GM12892 (cell line): ENCODE measurements at places on chromosomes 6 and 20.

DNA sequence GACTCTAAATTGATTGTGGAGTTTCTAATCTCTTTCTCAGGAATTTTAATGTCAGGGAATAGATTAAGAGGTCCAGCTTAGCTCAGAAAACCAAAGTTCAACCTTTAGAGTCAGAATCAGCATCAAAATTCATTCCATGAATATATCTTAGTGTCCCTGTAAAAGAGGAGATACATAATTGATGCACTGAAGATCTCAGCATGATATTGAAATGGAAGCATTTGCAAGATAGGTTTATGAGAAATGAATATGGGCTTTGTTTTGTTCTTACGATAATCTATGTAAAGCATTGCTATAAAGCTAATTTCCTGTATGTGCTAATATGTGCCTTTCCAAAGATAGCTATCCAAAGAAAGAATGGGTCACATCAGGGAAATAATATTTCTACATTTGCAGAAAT lies 404.5 kb upstream of the HSF2 start:
- DNase-seq = no peak

DNA sequence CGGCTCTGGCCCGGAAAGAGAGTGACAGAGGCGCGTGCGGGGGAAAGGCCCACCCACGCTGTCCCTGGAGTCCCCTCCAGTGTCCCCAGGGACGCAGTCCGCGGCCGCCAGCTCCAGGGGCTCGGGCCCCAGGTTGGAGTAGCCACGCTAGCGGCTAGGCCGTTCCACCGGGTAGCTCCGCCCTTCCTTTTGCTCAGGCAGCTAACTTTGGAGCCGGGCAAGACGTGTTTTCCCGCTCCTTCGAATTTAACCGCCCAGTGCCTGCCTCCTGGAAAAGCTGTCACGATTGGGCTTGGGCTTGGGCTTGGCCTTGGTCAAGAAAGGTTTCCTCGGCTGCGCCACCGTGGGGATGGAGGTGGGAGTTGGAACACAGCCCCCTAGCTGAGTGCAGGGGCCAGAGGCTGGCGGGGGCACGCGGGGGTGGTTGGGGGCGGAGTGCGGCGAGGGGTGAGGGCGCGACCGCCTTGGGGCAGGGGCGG lies 4.7 kb downstream of the LINC00237 start:
- DNase-seq = no peak

GRCh38 chr20:62736407-62737071 lies 27.9 kb downstream of the NTSR1 start:
- DNase-seq = no peak

- DNase-seq = peak; percentile 13
Measured at GRCh38 chr6:21987501-21987957, 309.3 kb downstream of the PRL start.

- DNase-seq = no peak
Measured at GRCh38 chr20:38917657-38918056, 8.6 kb upstream of the FAM83D start.

DNA sequence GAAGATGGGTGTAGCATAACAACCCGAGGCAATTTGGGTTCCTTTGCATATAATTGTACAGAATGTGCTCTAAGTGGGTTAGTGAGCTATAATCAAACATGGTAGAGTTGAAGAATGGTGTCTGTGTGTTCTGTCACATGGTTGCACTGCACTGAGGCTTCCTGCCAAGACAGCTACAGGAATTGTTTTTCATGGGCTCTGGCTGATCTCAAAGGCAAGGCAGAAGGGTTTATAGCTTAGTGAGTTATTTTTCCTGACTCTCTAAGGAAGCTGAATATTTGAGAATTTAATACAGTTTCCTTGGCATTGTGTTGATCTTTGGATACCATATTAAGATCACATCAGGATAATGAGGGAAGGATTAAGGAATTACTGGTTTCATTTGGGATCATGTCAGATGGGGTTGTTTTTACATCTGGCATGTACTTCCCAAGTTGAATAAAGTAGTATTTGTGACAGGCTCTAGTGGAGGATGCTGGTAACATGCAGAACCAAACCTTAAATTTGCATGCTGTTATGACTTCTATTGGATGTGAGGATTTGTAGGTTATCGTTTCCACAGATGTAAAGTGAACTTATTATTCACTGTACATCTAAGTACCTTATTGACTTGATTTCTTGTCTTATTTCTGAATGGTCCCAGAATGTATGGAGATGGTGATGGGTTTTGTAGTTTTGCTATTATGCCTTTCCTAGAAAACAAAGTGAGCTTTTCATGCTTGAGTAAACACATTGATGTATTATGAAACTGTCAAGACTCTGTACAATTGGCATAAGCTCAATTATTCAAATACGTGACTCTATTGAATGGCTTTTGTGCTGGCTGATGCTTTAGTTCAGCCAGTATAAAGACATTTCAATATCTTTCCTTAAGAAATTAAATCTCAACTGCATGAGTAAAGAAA lies 43.3 kb downstream of the LRRC1 start:
- DNase-seq = no peak

- no peak for DNase-seq
Measured at GRCh38 chr6:104349191-104349590, 510.5 kb downstream of the HACE1 start.

DNA sequence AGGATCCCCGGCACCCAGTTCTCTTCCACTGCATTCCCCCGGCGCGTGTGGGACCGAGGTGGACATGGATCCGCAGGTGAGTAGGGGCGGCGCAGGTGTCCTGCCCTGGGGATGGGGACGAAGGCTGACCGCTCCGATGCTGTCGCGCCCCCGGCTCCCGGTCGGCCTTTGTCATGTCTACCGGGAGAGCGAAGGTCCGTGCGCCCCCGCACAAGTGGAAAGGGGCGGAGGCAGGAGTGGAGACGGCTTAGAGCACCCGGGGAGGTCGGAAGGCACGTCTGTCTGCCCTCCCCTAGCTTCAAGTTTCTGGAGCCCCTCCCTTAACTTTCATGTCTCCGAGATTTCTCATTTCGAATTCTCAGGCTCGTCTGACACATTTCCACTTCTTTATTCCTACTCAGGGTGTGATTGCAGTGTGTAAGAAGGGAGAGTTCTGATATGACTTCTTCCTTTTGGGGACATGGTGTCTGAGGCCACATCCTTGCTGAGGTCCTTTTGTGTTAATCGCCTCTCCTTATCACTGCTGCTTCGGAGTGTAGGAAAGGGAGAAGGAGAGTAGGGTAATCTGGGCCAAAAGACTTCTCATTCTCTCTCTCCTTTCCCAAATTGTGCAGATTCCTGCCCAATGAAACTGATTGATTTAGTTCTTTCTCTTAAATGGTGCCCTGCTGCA lies 435 bp downstream of the KIFC1 start:
- DNase-seq = no peak

DNA sequence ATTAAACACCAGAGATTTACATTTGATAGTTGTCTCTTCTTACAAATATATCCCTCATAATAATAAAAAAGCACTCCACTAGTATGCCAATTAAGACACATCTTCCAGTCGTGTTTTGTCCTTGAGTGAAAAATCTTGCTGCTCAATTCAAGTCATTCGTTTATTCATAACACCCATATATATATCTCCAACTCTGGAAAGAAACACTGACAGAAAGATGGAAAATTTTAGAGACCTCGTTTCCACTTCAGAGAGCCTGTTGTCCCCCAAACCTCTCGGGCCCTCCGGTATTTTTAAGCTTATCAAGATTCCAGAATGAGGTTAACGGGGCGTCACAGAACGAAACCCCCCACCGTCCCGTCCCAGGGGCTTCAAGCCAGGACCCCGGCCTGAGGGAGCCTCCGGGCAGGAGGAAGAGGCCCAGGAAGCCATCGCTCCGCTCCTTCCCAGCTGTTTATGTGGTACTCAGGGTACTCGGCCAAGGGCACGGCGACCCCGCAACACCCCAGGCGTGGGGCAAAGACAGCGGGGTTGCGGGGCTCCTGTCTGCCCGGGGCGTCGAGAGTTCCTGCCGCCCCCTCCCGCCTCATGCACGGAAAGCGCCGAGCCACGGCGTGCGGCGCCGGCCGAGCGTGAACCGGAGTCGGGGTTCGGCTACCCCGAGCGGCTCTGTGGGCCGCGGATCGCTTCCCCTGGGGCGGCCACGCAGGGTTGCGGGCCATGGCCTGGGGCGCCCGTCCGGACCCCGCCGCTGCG lies 623 bp upstream of the SNX9 start:
- peak; percentile 19 for DNase-seq

- DNase-seq = no peak
Measured at GRCh38 chr6:34273242-34273805, 24.5 kb upstream of the SMIM29 start.

GRCh38 chr6:55397986-55398385 lies 70.7 kb downstream of the GFRAL start:
- DNase-seq = no peak

DNA sequence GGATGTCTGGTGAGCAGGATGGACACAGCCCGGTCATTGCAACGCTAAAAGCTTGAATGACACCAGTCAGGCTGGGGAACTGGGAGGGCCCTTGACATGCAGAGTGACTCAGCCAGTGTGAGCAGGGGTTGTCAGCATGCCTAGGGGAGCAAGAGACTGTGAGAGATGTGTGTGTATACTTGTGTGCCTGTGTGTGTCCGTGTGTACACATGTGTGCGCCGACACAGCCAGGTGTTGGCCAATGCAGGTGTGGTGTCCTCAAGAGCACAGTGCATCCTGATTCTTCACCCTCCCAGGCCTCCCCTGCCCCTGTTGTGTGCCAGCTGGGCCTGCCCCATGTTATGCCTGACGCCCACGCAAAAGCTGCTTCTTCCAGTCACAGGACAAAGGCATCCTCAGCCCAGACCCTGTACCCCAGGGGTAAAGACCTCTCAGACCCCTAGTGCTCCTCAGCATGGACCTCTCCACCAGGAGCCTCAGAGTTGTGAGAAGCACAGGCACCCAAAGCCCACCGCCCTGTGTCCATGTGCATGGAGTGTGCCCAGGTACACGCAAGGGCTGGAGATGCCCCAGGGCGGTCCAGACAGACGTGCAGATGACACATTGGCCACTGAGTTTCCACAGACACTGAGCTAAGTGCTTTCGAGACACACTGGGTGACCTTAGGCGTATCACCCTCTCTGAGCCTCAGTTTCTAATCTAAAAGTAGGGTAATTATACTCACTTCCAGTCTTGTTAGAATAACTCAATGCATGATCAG lies 16.6 kb downstream of the NRSN2 start:
- DNase-seq = no peak

DNA sequence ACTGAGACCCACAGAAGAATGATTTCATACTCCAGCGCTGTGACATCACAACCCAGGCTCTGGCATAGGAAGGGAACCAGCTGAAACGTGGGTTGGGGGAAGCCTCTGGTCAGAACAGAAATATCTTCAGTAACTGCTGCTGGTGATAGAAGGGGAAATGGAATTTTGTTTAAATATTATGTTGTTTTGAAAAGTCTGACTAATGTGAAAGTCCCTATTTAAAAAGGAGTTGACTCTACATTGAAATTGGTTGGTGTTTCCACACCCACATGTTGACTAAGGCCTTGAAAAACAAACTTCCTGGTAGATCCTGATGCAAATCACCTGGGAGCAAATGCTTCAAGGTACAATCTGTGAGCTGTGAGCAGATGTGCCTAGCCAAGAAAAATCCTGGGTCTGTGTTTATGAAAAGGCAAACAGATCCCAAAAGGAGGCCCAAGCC lies 24.5 kb upstream of the TCP11 start:
- no peak for DNase-seq

- DNase-seq = no peak
Measured at GRCh38 chr6:67331304-67331703, 1303.8 kb upstream of the ADGRB3 start.

DNA sequence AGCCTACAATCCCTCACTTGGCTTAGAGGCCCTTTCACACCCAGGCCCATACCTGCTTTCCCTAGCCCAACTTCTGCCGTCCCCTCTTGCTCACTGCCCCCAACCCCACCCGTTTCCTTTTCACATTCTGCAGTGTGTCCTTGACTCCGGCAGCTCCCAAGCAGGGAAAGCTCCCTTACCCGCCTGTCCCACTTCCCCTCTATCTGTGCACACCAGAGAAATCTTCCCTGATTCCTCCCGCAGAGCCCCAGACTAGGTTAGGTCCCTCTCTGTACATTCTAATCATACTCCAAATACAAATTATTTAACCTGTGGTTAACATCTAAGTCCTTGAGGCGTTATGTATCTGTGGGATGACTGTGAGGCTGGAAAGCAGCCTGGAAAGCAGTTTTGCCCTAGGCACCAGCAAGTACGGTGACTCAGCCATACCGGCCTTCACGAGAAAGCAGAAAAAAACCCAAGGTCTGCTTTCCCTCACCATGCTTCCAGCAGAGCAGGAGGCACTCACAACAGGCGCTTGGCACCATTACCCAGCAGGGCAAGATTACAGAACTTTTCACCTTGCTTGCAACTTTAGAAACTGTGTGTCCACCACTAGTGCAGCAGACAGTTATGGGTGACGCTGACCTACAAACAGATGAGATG lies 22.3 kb downstream of the ELOVL5 start:
- no peak for DNase-seq

- DNase-seq = no peak
Measured at GRCh38 chr6:10643201-10643651, 51.2 kb downstream of the C6orf52 start.

GRCh38 chr6:30340589-30341054 lies 4.3 kb upstream of the RPP21 start:
- no peak for DNase-seq

- no peak for DNase-seq
Measured at GRCh38 chr6:137775720-137776119, 91.3 kb upstream of the TNFAIP3 start.

DNA sequence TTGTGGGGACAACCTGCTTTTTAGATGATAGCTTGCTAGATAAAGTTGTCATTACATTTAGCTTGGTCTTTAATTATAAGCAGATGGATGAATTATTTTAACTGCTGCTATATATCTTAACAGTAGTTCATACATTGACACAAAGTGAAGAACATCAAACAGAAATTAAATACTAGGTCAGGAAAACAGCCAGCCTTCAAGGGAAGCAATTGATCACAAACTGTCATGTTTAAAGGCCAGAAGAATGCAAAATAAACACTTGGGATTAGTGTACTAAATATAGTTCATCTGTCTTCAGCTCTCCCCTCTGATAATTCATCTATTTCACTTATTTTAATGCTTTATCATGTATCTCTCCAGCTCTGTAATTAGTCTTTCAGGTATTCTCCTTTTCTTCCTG lies 225.1 kb upstream of the FERMT1 start:
- DNase-seq = no peak

DNA sequence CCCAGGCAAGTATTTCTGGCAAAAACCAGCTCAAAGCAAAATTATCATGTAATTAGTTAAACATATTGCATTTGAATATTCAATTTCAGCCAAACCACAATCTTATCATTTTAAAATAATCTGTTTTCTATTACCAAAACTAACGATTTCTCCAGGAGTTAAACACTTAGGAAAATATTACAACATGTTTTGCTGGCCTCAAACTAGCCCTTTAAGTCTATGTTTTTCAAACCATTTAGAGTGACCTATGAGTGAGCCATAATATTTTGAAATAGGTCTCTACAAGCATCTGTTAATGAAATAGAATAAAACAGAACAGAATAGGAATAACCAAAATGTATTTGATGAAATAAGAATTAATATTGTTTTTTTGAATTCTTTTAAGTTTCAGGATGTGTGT lies 370.9 kb downstream of the COL12A1 start:
- no peak for DNase-seq
